ENCODE measurements at places on chromosomes 1 and 21. TPM values are rescaled to one million over a fixed set of nuclear protein-coding genes. Genes with fewer than 3 reads are reported as not detected.

The PBX1 gene
- total RNA-seq = 0.32 TPM

The PTPN22 gene
- 34.4 TPM for total RNA-seq

The RHOU gene
- 0.12 TPM for total RNA-seq

The GJA9 gene
- total RNA-seq = not detected

The LYPD8 gene
- total RNA-seq = not detected

The JAM2 gene
- 1.3 TPM for total RNA-seq

The ICOSLG gene
- total RNA-seq = 124 TPM

The ZNF683 gene
- not detected for total RNA-seq

The AADACL3 gene
- not detected for total RNA-seq

The ADAMTSL4 gene
- total RNA-seq = 0.34 TPM

The CELA2A gene
- total RNA-seq = not detected

GRCh38 chr1:211741116-211741515, 65.7 kb upstream of the NEK2 start:
- H3K4me1 ChIP-seq = peaks cover 21% of the 10 kb centered on the region
- H3K4me3 ChIP-seq = no peak overlapping the region
- H3K27me3 ChIP-seq = no peaks in the 10 kb centered on the region
- peaks cover 2% of the 10 kb centered on the region for H3K36me3 ChIP-seq
- no peak overlapping the region for H3K27ac ChIP-seq

GRCh38 chr1:186574926-186575325, 105.3 kb downstream of the PTGS2 start:
- H3K4me1 ChIP-seq = no peaks in the 10 kb centered on the region
- no peaks in the 10 kb centered on the region for H3K27me3 ChIP-seq
- H3K4me3 ChIP-seq = no peak overlapping the region
- DNase-seq = no peak
- H3K27ac ChIP-seq = no peak overlapping the region

GRCh38 chr1:239128541-239128940, 257.8 kb upstream of the CHRM3 start:
- no peaks in the 10 kb centered on the region for H3K4me1 ChIP-seq
- no peaks in the 10 kb centered on the region for H3K27me3 ChIP-seq
- H3K4me3 ChIP-seq = no peak overlapping the region
- no peak overlapping the region for H3K27ac ChIP-seq

DNA sequence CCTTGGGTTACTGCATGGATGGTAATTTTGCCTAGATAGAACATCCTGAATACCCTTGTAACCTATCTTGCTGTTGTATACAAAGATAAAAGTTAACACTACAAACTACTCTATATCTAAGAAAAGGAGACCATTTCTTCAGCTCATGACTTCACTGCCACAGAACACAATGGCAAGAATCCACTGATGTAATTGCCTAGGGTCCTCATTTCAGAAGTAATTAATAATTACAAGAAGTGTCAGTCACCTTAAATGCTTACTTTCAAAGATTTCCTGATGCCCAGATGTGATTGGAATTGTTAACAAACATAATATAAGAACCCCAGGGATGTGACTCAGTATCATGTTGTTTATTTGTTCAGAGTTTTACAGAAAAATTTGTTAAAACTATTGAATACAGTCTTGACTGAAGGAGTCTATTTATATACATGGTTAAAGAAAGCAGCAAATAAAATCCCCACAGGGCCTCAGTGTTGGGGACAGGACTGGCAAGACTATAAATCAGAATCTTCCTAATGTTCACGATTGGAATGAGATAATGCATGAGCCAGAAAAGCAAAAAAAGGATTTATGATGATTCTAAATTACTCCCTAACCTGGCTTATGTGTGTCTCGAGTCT, 83.9 kb downstream of the CRB1 start:
- H3K4me1 ChIP-seq = peaks cover 7% of the 10 kb centered on the region
- no peaks in the 10 kb centered on the region for H3K27me3 ChIP-seq
- no peak for DNase-seq
- no peak overlapping the region for H3K4me3 ChIP-seq
- no peak overlapping the region for H3K27ac ChIP-seq

- peak; percentile 50 for DNase-seq
- peaks cover 54% of the 10 kb centered on the region for H3K36me3 ChIP-seq
- H3K4me1 ChIP-seq = peaks cover 7% of the 10 kb centered on the region
- no peaks in the 10 kb centered on the region for H3K27me3 ChIP-seq
- H3K27ac ChIP-seq = no peak overlapping the region
Measured at GRCh38 chr1:86741947-86742572, 37.7 kb downstream of the SH3GLB1 start.

DNA sequence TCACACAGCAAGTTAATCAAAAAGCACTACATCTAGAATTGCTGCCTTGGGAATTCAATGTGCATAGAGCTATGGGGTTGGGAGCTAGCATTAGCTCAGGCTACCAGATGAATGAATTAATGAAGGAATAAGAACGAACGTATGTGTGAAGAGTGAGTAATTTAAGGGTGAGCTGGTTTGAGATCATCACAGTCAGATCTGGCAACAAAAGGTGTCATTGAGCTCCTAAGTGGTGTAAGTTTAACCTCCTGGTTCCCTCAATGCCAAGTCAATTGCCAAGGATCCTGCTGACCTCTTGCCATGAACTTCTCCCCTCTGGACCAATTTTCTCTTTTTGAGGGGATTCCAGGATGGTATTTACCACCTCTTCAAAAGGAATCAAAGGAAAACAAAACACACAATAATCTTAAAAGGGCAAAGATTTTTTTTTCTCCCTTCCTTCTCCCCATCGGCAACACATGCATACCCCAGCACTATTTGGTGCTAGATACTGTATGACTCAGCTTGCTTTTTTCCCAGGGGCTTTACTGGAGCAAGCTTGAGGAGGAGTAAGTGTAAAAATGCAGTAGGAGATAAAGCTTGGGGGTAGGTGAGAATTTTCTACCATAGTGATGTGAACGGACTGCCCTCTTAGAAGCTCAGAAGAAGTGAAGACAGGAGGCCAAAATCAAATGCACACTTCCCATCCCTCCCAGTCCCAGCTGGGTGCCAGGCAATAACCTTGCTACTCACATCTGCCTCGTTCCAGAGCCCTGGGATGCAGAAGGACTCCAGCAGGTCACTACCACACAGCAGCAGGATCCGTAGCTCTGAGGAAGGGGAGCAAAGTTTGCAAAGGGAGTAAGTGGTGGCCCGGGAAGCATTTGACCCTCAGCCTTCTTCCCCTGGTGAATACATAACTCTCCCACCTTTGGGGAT, 92.0 kb downstream of the LAMC2 start:
- H3K36me3 ChIP-seq = no peaks in the 10 kb centered on the region
- no peak for DNase-seq
- H3K27me3 ChIP-seq = no peaks in the 10 kb centered on the region
- H3K27ac ChIP-seq = no peak overlapping the region

DNA sequence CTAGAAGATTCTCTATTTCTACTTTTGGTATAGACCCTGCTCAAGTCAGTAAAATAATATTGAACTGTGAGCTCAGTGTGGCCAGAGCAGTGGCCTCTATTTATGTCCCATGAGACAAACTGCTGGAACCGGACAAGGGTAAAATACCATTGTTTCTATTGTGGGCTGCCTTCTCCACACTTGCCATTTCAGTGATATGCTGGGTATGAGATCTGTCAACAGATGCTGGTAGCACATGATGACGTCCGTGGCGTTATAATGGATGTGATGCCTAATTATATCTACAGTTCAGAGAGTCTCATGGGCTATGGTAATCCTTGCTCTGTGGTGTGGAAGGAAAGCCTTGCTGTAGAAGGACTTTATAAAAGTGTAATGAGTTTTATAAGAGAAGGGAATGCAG, 2.4 kb downstream of the ACTN2 start:
- peaks cover 14% of the 10 kb centered on the region for H3K4me1 ChIP-seq
- no peak for DNase-seq
- H3K36me3 ChIP-seq = no peaks in the 10 kb centered on the region
- H3K4me3 ChIP-seq = no peak overlapping the region

GRCh38 chr1:62903522-62903921, 119.6 kb downstream of the ATG4C start:
- no peak overlapping the region for H3K4me3 ChIP-seq
- H3K36me3 ChIP-seq = no peaks in the 10 kb centered on the region

DNA sequence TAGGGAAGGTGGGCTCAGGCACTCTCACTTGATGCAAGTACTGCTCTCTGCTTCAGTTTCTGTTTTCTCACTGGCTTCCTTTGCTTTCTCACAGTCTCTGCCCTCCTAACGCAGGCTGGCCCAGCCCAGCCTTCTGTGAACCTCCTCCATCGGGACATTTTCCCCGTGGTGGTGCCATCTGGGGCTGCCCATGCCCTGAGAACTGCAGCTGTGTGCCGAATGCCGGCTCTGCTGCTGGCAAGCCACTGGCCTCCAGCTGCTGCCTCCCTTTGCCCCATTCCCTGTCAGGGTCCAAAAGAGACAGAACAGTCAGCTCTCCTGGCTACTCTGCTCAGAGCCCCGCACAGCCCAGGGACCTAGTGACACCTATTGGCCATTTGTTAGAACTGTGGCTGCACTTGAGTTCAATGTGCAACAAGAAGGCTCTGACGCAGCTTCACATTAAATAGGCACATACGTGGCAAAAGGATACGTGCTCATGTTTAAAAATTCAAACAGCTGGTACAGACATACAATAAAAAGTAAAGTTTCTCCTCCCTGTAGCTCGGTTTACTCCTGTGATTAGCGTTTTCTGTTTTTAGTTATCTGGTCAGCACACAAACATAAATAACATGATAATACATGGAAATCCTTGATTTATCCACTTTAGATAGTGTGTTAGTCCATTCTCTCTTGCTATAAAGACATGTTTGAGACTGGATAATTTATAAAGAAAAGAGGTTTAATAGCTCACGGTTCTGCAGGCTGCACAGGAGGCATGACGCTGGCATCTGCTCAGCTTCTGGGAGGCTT, 46.6 kb downstream of the FCRL5 start:
- no peaks in the 10 kb centered on the region for H3K36me3 ChIP-seq
- no peak overlapping the region for H3K4me3 ChIP-seq
- peaks cover 20% of the 10 kb centered on the region for H3K4me1 ChIP-seq
- DNase-seq = peak; percentile 77
- no peak overlapping the region for H3K27ac ChIP-seq
- no peaks in the 10 kb centered on the region for H3K27me3 ChIP-seq

- H3K27ac ChIP-seq = no peak overlapping the region
- no peaks in the 10 kb centered on the region for H3K36me3 ChIP-seq
- H3K27me3 ChIP-seq = peaks cover 12% of the 10 kb centered on the region
- no peaks in the 10 kb centered on the region for H3K4me1 ChIP-seq
- DNase-seq = no peak
Measured at GRCh38 chr21:36613059-36613458, 85.9 kb upstream of the SIM2 start.

DNA sequence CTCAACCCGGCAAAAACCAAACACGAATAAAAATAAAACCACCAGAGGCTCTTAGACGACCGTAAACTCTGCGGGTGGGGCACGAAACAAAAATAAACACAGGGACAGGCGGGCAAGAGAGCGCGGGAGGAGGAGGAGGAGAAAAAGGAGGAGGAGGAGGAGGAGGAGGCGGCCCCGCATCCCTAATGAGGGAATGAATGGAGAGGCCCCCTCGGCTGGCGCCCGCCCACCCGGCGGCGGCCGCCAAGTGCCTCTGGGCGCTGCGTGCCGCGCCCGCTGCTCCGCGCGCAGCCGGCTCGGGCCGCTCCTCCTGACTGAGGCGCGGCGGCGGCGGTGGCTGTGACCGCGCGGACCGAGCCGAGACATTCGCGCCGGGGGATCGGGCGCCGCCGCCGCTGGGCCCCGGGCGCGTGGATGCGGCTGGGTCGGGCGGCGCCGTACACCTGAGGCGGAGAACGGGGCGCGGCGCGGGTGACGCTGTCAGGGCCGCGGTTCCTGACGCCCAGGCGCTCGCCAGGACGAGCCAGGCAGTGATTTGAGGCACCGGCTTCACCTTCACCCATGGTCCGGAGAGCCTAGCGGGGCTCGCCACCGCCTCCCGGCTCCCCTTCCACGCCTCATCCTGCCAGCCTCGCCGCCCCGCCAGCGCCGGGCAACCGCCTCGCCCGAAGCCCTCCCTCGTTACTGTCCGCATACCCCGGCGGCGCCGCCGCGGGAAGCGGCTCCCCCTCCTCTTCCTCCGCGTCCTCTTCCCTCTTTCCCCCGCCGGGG, at the start of gene MARK1:
Gene MARK1 (plus strand): TSS at position 229 of the 771 bp plus-strand sequence. CDS start 687 bp downstream, outside the sequence.
- H3K4me1 ChIP-seq = peaks cover 21% of the 10 kb centered on the region
- DNase-seq = peak; percentile 55
- H3K36me3 ChIP-seq = no peaks in the 10 kb centered on the region
- H3K27ac ChIP-seq = no peak within 1 kb of the TSS

DNA sequence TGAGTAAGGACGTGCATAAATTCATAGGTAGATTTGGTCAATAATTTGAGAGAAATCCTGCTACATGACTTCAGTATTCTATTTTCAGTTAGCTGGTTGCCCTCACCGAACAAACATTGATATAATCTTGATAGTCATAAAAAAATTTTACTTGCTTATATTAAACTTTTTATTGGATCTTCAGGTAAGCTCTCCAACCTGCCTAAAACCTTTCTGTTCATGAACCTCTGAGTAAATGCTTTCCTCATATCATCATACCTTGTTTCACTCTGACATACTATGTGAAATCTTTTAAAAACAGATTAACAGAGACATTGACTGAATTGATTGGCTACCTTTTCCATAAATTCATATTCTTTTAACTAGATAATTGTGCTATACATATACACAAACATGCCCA, 299.0 kb downstream of the NCAM2 start:
- H3K4me1 ChIP-seq = no peaks in the 10 kb centered on the region
- no peak overlapping the region for H3K4me3 ChIP-seq
- DNase-seq = no peak
- H3K27me3 ChIP-seq = no peaks in the 10 kb centered on the region

- no peak for DNase-seq
- H3K4me3 ChIP-seq = no peak overlapping the region
- no peaks in the 10 kb centered on the region for H3K36me3 ChIP-seq
- no peak overlapping the region for H3K27ac ChIP-seq
- no peaks in the 10 kb centered on the region for H3K4me1 ChIP-seq
- no peaks in the 10 kb centered on the region for H3K27me3 ChIP-seq
Measured at GRCh38 chr21:41611441-41611840, 103.5 kb upstream of the TMPRSS2 start.

All from B cell (primary cell).